Mammary epithelial cell (primary cell): ENCODE measurements at places on chromosomes 6 and 20. TPM values are rescaled to one million over a fixed set of nuclear protein-coding genes. Genes with fewer than 3 reads are reported as not detected.

Gene SOBP
- total RNA-seq: 0.33 TPM

Gene FOXA2
- total RNA-seq: 1.0 and 6.7 TPM in 2 replicates

Gene PRSS16
- total RNA-seq: 4.8 TPM

Gene GNAS-AS1
- total RNA-seq: 0.33 TPM

Gene CASS4
- not detected in 2 replicates for total RNA-seq

Gene CD83
- total RNA-seq: 2.1 and 4.4 TPM in 2 replicates

Gene SLPI
- total RNA-seq: 20.3 TPM

Gene TGM3
- total RNA-seq: not detected

Gene SPEF1
- 0.17 TPM for total RNA-seq

Gene UBE2J1
- 22.9 and 29.2 TPM in 2 replicates for total RNA-seq

Gene CLVS2
- total RNA-seq: not detected in 2 replicates

Gene PBOV1
- total RNA-seq: not detected in 2 replicates

Gene MEP1A
- total RNA-seq: not detected

Gene EPPIN
- not detected for total RNA-seq

Gene PSMB1
- total RNA-seq: 230 TPM

Gene CTCFL
- not detected in 2 replicates for total RNA-seq

Gene TAGAP
- not detected in 2 replicates for total RNA-seq

Gene PGC
- not detected in 2 replicates for total RNA-seq

Gene SMPD2
- 11.7 TPM in 2 replicates for total RNA-seq

Gene ADGB
- total RNA-seq: not detected in 2 replicates

Gene SLC22A1
- 2.5 TPM for total RNA-seq

Gene FOXF2
- 0.35 TPM in 1 of 2 replicates, not detected in the other for total RNA-seq

Gene PERP
- 287 and 424 TPM in 2 replicates for total RNA-seq

Gene PSORS1C1
- 3.7 TPM for total RNA-seq

Gene POLR3F
- 15.0 TPM for total RNA-seq

Gene TMEM30A
- 71.0 and 73.1 TPM in 2 replicates for total RNA-seq

Gene SCUBE3
- total RNA-seq: 0.19 TPM in 1 of 2 replicates, not detected in the other

Gene NOTCH4
- 3.0 TPM for total RNA-seq

Gene WASF1
- 14.7 TPM for total RNA-seq

Gene HSPA1A
- total RNA-seq: 99.5 TPM

Gene CLIC5
- total RNA-seq: not detected in 2 replicates

Gene ZNF343
- total RNA-seq: 12.9 and 19.8 TPM in 2 replicates

Gene HEY2
- 0.17 TPM for total RNA-seq

Gene DDO
- total RNA-seq: 1.5 TPM

Gene HTR1B
- 0.48 and 1.5 TPM in 2 replicates for total RNA-seq

Gene CDC25B
- total RNA-seq: 5.5 TPM

Gene MATN4
- 0.24 TPM in 1 of 2 replicates, not detected in the other for total RNA-seq

Gene STX16
- total RNA-seq: 34.7 TPM

Gene ENPP5
- 2.2 and 2.9 TPM in 2 replicates for total RNA-seq

Gene NOX3
- not detected for total RNA-seq

Gene PCED1A
- 20.2 and 21.5 TPM in 2 replicates for total RNA-seq

Gene TFAP2D
- not detected for total RNA-seq

Gene SLC13A3
- 2.8 and 5.3 TPM in 2 replicates for total RNA-seq

Gene SIRPB2
- total RNA-seq: 0.33 TPM

Gene IL17A
- not detected in 2 replicates for total RNA-seq

Gene CNBD2
- 1.2 TPM for total RNA-seq

Gene STK4
- total RNA-seq: 41.7 and 42.7 TPM in 2 replicates

Gene C6orf58
- not detected for total RNA-seq

Gene EDN1
- total RNA-seq: 11.3 TPM

Gene LINC00237
- not detected for total RNA-seq

Gene RIMS1
- 0.32 and 0.73 TPM in 2 replicates for total RNA-seq

Gene PDE10A
- not detected in 2 replicates for total RNA-seq

Gene TRIM10
- not detected for total RNA-seq

Gene HMGCLL1
- total RNA-seq: not detected in 2 replicates

Gene TINAG
- total RNA-seq: not detected in 2 replicates
